CD4-positive, alpha-beta T cell treated with Interleukin-1 beta for 1 hour (primary cell): ENCODE measurements at places on chromosomes 1 and 21.

DNA sequence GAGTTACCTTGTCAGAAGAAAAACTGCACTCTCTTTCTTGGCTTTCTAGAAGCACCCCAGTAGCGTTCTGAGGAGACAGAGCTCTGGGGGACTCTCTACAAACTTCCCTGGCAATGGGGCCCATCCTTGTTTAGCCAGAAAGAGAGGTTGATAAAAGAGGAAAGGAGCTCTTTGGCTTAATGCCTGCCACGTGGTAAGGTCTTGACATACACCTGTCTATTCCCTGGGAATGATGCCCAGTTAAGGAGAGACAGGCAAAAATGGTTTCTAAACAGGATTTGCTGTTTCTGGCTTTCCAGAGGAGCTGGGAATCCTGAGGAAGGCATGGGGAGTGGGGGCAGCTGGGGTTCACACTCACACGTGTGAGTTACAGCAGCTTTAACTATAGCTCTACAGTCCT is 30.2 kb upstream of the IL20 start:
- DNase-seq, result no peak

GRCh38 chr21:27582948-27583430 is 616.1 kb upstream of the ADAMTS5 start:
- no peak for DNase-seq

DNA sequence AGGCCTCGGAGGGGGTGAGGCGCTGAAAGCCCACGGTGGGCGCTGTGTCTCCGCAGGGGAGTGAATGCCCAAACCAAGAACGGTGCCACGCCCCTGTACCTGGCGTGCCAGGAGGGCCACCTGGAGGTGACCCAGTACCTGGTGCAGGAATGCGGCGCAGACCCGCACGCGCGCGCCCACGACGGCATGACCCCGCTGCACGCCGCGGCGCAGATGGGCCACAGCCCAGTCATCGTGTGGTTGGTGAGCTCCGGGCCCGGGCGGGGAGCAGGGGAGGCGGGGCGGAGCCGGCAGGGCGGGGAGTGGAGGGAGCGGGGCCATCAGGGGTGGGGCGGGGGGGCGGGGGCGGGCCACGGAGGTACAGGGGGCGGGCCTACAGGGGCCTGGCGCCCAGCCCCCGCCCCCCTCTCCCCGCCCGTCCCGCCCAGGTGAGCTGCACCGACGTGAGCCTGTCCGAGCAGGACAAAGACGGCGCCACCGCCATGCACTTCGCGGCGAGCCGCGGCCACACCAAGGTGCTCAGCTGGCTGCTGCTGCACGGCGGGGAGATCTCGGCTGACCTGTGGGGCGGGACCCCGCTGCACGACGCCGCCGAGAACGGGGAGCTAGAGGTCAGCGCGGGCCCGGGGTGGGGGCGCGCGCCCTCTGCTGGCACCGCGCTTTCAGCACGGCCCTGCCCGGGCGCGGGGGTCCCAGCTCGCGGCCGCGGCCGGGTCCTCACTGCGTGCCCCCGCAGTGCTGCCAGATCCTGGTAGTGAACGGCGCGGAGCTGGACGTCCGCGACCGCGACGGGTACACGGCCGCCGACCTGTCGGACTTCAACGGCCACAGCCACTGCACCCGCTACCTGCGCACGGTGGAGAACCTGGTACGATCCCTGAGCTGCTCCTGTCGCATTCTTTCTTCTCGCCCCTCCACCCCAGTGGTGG is 15.9 kb downstream of the ESPN start:
- DNase-seq, result peak; percentile 81

DNA sequence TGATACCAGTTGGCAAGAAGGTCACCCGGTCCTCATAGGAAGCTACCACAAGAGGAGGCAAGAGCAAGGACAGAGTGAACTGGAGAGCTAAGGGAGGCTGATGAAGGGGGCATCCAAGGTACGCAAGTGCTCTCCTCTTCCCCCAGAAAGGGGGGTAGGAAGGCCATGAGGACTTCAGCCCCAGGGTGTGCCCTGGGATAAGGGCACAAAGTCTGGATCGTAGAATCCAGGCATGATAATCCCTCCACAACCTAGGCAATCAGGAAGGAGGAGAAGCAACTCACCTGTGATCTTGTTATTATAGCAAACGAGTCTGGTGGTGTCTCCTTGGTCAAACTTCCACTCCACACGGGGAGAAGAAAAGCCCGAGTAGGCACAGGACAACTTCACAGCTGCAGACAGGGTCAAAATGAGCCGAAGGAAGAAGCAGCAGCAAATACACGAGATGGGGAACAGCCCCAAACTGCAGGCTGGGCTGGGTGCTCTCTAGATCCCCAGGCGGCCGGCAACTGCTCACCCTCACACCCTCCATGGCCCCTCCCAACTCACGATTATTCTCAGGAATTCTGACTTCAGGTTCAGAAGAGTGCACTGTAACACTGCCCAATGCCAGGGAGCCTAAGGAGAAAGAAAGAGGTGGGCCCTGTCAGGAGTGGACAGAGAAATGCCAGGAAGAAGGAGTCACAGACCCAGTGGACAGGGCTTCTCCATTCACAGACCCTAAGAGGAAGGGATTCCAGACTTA is 20.0 kb downstream of the F11R start:
- no peak for DNase-seq

GRCh38 chr1:7941437-7941793 is 776 bp upstream of the TNFRSF9 start:
- DNase-seq, result no peak
